HT-29 (cell line): ENCODE measurements at places on chromosomes 13 and 19.
A peak's percentile ranks its signal among the peaks of the same experiment; 100 is the strongest.

DNA sequence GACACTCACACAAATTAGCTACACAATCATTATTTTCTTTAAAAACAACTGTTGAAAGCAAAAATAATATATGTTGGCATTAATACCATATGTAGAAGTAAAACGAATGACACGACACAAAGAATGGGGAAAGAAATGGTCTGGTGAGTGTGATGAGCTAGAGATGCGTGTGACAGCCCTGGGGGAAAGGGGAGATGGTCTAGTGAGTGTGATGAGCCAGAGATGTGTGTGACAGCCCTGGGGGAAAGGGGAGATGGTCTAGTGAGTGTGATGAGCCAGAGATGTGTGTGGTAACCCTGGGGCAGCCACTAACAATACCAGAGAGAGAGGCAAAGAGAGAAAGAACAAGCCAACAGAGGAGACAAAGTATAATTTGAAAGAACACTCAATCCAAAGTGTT, 22.3 kb upstream of the LAMP1 start:
- no peak for DNase-seq

DNA sequence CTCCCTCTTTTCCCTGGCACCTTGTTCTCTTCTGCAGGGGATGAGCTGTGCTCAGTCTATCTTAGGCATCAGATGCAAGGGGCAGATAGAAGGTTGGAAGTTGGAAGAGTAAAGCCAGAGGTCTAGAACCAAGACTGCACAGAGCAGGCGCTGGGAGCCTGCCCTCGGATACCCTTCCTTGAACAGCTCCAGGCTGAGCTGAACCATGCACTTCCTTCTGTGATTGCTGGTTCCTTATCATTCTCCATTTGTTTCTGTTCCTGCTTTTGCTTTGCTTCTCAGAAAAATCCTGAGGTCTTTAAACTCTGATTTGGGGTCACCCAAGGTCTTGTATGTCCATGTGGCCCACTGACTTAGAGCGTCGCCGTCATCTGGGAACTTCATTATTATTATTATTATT, 36.3 kb downstream of the ARHGEF18 start:
- no peak for DNase-seq

GRCh38 chr19:57566396-57567265, 7.0 kb upstream of the ZNF550 start:
- peak; percentile 45 for DNase-seq

GRCh38 chr13:41651413-41652058, 194.2 kb downstream of the RGCC start:
- DNase-seq, result no peak

DNA sequence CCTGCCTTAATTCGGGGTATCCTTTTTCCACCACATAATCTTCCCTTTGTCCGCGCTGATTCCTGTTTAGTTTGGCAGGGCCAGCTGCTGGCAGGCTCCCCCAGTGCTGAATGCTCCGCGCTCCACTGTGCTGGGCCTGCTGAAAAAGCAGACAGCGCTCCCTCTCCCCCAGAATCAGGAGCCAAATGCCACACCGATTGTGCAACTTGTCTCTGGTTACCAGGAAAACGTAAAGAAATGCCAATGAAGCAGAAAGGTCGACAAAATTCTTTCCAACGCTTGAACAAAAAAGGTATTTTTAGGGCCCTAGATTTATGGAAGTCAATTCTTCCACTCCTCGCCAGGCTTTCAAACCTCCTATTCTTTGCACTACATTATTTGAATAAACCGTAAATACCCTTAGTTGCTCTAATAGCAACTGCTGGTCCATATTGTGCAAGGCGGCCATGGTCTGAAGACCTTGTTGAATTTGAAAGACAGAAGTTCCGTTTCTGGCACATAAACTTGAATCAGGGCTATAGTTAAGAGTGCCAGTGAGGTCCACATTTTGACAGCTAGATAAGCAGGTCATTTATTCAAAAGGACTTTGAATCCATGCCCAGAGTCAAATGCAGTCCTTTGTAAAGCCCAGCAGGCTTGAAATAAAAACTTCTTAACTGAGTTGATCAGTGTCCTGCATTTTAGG, 206.7 kb upstream of the RFC3 start:
- no peak for DNase-seq

DNA sequence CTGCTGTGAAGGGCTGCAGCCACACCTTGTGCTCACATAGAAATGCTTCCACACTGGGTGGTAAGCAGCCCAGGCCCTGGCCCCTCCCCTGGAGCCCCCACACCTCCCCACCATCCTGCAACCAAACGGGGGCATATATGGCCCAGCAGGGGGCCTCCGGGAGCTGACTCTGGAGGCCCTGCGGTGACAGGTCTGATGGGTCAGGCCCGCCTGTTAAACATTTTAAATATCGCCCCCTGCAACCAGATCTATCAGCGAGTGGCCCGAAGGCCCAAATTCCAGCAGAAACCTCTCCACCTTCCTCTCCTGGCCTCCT, 48.0 kb upstream of the KATNAL1 start:
- no peak for DNase-seq

DNA sequence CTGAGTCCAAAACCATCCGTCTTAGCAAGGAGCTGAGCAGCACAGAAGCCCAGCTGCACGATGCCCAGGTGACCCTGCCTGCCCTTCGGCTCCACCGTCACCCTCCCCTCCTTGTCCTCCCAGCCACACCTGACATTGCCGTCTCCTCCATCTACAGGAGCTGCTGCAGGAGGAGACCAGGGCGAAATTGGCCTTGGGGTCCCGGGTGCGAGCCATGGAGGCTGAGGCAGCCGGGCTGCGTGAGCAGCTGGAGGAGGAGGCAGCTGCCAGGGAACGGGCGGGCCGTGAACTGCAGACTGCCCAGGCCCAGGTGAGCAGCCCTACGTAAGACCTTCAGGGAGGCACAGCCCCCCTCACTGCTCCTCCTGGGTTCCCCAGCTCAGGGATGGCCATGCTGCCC, 49.1 kb downstream of the KCNC3 start:
- DNase-seq, result no peak

DNA sequence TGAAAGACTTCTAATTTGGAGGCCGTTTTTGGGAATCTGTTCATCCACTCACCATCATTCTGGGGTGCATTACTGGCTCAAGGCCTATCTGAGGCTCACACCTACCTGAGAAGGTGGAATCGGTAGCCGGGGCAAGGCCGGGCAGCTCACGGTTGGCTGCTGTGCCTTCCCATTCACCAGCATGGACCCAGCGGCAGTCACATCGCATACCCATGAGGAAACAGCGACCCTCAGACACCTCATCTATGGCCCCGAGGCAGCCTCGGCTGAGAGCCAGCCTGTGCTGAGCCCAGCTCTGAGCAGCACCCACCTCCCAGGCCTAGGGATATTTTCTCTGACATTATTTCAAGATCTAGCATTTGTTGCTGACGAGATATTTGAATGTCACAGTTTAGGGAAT, 130.5 kb downstream of the ATP11A start:
- DNase-seq, result no peak

DNA sequence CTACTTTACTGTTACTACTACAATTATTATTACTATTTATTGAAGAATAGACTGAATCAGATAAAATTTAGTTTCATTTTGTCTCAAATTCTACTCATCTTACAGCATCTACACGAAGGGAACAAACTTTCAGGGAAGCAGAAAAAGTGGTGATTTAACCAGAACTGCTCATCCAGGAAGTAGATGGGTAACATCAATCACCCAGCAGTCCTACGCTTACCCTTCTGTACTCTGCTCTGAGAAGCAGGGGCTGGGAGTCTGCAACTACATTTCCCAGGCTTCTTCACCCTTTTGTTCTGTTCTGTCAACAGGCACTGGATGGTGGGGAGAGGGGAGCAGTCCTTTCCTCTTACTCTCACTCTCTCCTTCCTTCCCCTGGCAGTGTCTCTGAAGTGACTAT, 31.4 kb upstream of the GGACT start:
- no peak for DNase-seq

DNA sequence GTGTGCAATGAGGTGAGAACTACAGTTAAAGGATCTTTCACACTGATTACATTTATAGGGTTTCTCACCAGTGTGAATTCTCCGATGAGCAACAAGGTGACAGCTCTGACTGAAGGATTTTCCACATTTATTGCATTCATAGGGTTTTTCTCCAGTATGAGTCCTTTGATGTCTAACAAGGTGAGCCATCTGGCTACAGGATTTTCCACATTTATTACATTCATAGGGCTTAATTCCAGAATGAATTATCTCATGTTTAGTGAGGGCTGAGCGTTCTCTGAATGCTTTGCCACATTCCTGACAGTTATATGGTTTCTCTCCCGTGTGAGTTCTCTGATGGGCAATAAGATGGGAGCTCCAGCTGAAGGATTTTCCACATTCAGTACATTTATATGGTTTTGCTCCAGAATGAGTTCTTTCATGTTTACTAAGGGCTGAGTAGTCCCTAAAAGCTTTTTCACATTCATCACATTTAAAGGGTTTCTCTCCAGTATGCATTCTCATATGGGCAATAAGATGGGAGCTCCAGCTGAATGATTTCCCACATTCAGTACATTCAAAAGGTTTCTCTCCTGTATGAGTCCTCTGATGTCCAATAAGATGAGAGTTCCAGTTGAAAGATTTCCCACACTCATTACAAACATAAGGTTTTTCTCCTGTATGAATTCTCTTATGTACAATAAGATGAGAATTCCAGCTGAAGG, 4.4 kb upstream of the C19orf18 start:
- DNase-seq, result peak; percentile 11

DNA sequence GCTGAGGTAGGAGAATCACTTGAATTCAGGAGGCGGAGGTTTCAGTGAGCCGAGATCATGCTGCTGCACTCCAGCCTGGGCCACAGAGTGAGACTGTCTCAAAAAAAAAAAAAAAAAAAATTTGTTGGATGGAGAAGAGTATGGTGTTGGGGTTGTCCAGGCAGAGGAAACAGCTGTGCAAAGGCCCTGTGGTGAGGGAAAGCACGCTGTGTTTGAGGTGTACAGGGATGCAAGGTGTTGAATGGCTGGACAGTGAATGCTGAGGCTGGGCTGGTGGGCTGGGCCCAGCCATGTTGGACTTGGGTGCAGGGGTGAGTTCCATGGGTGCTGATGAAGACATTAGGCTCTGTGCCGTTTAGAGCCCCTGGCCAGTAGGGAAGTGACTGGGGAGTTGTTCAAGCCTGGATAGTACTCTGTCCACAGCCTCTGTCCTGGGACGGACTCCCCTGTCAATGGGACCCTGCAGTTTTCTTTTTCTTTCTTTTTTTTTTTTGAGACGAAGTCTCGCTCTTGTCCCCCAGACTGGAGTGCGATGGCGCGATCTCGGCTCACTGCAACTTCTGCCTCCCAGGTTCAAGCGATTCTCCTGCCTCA, 18.6 kb downstream of the PRR12 start:
- DNase-seq, result no peak

DNA sequence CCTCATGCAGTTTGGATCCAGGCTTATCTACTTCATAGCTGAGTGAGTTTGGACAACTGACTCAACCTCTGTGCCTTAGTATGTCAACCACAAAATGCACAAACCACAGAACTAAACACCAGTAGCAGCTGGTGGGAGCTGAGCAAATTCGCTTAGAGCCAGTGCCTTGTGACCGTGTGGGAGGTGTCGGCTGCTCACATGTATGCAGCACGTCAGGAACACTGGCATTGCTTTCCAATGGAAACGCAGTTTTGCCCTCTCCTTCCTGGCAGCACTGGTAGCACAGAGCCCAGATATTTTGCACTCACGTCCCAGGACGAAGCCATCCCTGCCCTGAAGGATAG, 8.3 kb upstream of the NTN5 start:
- no peak for DNase-seq

DNA sequence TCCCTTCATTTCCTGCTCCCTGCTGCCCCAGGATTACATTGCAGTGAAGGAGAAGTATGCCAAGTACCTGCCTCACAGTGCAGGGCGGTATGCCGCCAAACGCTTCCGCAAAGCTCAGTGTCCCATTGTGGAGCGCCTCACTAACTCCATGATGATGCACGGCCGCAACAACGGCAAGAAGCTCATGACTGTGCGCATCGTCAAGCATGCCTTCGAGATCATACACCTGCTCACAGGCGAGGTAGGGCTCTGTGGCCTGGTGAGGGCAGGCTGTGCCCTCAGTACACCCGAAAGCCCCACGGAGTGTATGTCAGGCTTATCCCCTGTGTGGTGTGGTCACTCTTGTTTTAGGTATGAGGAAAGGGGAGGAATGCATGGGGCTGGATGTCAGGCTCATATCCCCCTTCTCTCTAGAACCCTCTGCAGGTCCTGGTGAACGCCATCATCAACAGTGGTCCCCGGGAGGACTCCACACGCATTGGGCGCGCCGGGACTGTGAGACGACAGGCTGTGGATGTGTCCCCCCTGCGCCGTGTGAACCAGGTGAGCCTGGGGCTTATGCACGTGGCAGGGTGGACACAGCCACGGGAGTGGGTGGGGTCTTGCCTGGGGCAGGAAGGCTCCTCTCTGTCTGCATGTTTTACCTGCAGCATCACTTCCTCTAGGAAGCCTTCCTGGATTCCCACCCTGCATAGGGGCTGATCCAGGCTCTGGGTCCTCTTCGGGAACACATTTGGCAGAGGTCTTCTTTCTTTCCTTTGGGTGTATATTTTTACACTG, 2.3 kb upstream of the RNF225 start:
- no peak for DNase-seq

GRCh38 chr13:99320693-99321481, 13.7 kb upstream of the GPR183 start:
- DNase-seq, result peak; percentile 68

DNA sequence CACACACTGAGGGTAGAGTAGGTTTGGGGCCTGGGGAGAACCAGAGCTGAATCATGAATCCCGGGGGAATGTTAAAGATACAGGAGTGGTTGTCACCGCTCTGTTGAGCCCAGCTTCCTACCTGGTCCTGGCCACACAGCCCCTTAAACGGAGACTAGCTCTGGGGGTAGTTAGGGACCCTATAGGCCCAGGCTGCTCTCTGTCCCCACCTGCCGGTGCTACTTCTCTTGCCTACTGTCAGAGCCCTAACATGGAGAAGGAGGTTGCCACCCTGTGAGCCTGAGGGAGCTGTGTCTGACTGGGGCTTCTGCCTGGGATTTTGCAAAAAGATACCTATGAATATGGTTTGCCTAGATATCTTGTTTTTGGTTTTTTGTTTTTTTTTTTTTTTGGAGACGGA, 36.6 kb upstream of the ZNF429 start:
- no peak for DNase-seq

- no peak for DNase-seq
These were observed 302.0 kb downstream of the KLF12 start for GRCh38 chr13:73832128-73832588.

DNA sequence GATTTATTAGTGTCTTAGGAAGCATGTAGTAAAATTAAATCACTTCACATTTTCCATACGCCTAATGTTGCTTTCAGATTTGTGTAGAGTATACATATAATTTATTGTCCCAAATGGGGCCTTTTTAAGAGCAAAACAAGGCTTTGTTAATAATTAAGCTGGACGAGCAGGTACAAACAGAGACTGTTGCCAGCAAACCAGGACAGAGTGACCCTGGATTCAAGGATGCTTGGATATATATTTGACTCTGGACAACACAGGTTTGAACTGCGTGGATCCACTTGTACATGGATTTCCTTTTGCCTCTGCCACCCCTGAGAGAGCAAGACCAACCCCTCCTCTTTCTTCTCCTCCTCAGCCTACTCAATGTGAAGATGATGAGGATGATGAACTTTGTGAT, 454.9 kb downstream of the PCDH9 start:
- no peak for DNase-seq
